ENCODE measurements at places on chromosomes 12 and 14. TPM values are rescaled to one million over a fixed set of nuclear protein-coding genes. Genes with fewer than 3 reads are reported as not detected.

The SYNDIG1L gene
- not detected for polyA plus RNA-seq

The KIF21A gene
- polyA plus RNA-seq = 4.1 TPM

The AICDA gene
- polyA plus RNA-seq = not detected

The HPD gene
- not detected for polyA plus RNA-seq

The RTL1 gene
- not detected for polyA plus RNA-seq

The KRT85 gene
- not detected for polyA plus RNA-seq

The SERPINA10 gene
- not detected for polyA plus RNA-seq

The KLRC1 gene
- not detected for polyA plus RNA-seq

The CCDC175 gene
- polyA plus RNA-seq = not detected

The CLEC7A gene
- polyA plus RNA-seq = 0.03 TPM

The PMCH gene
- polyA plus RNA-seq = not detected

The MAP1LC3B2 gene
- 2.3 TPM for polyA plus RNA-seq

The SPIC gene
- not detected for polyA plus RNA-seq

The GLT8D2 gene
- 3.4 TPM for polyA plus RNA-seq

The SLC5A8 gene
- 0.06 TPM for polyA plus RNA-seq

The MUCL1 gene
- 0.13 TPM for polyA plus RNA-seq

The ASB2 gene
- polyA plus RNA-seq = not detected

The COX8C gene
- not detected for polyA plus RNA-seq

The GPR137C gene
- polyA plus RNA-seq = 0.06 TPM

The ENTPD5 gene
- 3.8 TPM for polyA plus RNA-seq

The KLRF1 gene
- 0.11 TPM for polyA plus RNA-seq

The HOXC9 gene
- polyA plus RNA-seq = 9.0 TPM

The TMEM30B gene
- polyA plus RNA-seq = 9.5 TPM

The ZDHHC22 gene
- not detected for polyA plus RNA-seq

The GLIPR1L2 gene
- 0.20 TPM for polyA plus RNA-seq

The EPS8 gene
- polyA plus RNA-seq = 1.3 TPM

The NID2 gene
- polyA plus RNA-seq = 1.7 TPM

The PTPRO gene
- 0.03 TPM for polyA plus RNA-seq

The ARHGAP9 gene
- 0.07 TPM for polyA plus RNA-seq

The BLTP3B gene
- polyA plus RNA-seq = 2.9 TPM

The PLEKHG7 gene
- not detected for polyA plus RNA-seq

The KRT79 gene
- polyA plus RNA-seq = not detected

The BIN2 gene
- polyA plus RNA-seq = not detected

The RAD9B gene
- 0.10 TPM for polyA plus RNA-seq

The TSPAN11 gene
- 0.02 TPM for polyA plus RNA-seq

The WNT1 gene
- polyA plus RNA-seq = not detected

The NFKBIA gene
- polyA plus RNA-seq = 69.6 TPM

The CSRP2 gene
- polyA plus RNA-seq = 25.4 TPM

The USP44 gene
- polyA plus RNA-seq = not detected

The SNRNP35 gene
- 30.8 TPM for polyA plus RNA-seq

The TMTC1 gene
- polyA plus RNA-seq = 0.04 TPM

The KRT6A gene
- polyA plus RNA-seq = 5,444 TPM

The FZD10 gene
- 4.8 TPM for polyA plus RNA-seq

The CEP128 gene
- 4.9 TPM for polyA plus RNA-seq

The PPHLN1 gene
- 41.6 TPM for polyA plus RNA-seq

The BCL11B gene
- polyA plus RNA-seq = 3.8 TPM

The FAM186B gene
- polyA plus RNA-seq = 0.24 TPM

The BRF1 gene
- 15.3 TPM for polyA plus RNA-seq

The ZBTB1 gene
- 6.9 TPM for polyA plus RNA-seq
